Activated naive CD4-positive, alpha-beta T cell treated with Interleukin-2 at 50 U/mL for 16 hours (primary cell): ENCODE measurements at places on chromosomes 13 and 19.

- DNase-seq: peak; percentile 79
Measured at GRCh38 chr19:36973021-36973843, 57.1 kb downstream of the ZNF568 start.

DNA sequence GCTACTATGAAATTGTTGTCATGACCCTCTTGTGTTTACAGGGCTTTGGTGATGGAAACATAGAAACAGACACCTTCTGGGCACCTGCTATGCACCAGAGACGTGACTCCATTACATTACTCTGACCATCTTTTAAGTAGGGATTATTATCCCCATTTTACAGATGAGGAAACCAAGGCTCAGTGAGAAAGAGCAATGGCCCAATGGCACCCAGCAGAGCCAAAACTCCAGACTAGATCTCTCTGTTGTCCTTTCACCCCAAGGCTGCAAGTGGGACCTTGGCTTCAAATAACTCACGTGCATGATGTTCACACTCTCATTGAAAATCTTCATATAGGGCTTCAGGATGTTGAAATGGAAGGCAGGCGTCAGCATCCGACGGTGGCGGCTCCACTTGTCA, 5.9 kb downstream of the CYP4F2 start:
- no peak for DNase-seq

DNA sequence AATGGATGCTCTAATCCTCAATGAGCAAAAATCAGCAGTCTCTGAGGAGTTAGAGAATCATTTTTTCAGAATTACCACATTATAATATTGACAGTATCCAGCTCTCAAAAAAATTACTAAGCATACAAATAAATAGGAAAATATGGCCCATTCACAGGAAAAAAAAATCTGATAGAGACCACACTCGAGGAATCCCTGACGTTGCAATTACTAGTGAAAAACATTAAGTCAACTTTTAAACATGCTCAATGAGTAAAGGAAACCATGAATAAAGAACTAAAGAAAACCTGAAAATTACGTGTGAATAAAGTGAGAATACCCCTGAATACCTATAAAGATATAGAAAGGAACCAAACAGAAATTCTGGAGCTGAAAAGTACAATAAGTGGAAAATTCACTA, 38.7 kb upstream of the ZNF780A start:
- DNase-seq: no peak

DNA sequence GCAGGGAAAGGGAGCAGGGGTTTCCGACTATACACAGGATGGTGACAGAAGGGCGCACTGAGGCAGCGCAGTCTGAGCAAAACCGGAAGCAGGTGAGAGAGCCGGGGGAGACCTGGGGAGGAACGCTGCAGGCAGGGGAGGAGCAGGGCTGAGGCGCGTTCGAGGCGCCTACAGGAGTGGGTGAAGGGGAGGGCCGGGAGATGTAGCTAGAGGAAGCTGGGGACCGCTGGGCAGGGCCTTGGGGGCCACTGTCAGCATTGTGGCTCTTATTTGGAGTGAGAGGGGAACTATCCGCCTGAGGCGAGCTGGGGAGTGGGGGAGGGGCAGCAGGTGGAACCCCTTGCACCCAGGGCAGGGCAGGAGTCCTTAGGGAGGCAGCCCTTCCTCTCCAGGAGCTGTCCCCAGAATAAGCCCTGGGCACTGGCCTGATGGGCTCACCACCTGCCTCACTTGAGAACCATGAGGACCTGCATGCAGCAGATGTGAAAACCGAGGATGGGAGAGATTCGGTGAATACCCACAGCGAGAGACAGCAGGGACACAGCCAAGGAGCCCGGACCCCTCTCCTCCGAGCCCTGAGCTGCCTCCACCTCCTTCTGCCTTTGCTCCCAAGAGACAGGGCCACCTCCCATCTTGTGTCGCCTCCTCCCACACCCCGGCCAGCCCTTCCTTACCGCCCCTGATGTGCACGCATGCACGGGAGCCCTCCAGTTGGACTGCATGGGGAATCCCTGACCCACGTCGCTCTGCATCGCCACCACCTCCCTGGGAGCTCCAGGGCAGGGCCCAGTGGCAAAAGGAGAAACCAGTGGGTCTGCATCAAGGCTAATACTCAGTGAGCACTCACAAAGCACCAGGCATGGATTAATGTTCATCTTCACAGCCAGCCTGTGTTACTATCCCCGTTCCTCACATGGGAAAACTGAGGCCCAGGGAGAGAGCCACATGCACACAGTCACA, 10.3 kb downstream of the AKT2 start:
- peak; percentile 9 for DNase-seq

DNA sequence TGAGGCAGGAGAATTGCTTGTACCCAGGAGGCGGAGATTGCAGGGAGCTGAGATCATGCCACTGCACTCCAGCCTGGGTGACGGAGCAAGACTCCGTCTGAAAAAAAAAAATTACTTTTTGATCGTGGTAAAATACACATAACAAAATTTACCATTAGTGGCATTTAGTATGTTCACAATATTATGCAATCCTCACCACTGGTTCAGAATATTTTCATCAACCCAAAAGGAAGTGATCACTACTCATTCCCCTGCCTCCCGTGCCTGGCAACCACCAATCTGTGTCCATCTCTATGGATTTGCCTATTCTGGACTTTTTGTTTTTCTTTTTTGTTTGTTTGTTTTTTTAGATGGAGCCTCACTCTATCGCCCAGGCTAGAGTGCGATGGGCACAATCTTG, 1.2 kb upstream of the PALM3 start:
- DNase-seq: no peak

DNA sequence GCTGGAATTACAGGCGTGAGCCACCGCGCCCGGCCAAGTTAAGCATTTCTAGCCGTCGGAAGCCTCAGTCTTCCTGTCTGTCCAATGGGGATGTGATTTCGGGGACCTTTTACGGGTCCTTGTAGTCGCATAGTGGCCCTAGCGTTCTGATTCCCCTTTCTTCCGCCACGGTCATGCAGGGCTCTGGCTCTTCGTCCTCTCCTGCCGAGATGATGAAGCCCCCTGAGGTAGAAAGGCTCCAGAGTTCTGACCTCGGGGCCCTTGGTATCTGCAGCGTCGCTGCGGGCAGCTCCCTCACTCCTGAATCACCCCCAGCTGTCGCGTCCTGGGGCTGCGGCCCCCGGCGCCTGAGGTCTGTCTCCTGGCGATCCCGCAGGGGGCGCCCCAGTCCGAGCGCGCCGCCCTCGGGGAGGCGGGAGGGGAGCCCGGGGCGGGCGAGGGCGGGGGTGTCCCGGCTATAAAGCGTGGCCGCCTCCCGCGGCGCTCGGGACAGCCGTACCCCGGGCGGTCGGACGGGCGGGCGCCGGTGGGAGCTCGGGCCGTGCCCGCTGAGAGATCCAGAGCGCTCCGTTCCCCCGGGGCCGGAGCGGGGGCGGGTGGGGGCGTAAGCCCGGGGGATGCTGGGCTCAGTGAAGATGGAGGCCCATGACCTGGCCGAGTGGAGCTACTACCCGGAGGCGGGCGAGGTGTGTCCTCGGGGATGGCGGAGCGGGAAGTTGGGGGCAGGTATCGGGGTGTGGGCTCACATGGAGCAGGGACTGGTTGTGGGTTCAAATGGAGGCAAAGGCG, at the start of gene FOXA3:
FOXA3 (plus strand) TSS at position 487 of the 789 bp plus-strand sequence; CDS start at position 618, 131 bp downstream.
- DNase-seq: peak; percentile 65

- no peak for DNase-seq
Measured at GRCh38 chr19:2381148-2381820, 21.2 kb downstream of the TMPRSS9 start.

DNA sequence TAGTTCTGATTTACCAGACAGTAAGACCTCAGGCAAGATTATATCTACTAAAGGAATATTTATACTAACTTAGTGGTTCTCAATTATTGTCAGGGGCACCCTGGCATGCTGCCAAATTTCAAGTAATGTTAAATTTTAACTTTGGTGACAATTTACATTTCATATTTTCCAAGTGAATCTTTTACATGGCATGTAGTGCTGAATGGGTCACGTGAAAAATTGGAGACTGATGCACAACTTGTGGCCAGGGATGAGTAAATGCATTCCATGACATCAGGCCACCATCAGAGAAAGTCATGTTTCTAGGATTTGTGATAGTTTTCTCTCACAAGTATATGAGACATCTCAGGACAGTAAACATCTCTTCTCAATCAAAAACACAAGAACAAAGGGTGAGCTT, 202.6 kb upstream of the SOX21 start:
- no peak for DNase-seq

GRCh38 chr13:74464670-74465069, 330.5 kb upstream of the KLF12 start:
- no peak for DNase-seq

DNA sequence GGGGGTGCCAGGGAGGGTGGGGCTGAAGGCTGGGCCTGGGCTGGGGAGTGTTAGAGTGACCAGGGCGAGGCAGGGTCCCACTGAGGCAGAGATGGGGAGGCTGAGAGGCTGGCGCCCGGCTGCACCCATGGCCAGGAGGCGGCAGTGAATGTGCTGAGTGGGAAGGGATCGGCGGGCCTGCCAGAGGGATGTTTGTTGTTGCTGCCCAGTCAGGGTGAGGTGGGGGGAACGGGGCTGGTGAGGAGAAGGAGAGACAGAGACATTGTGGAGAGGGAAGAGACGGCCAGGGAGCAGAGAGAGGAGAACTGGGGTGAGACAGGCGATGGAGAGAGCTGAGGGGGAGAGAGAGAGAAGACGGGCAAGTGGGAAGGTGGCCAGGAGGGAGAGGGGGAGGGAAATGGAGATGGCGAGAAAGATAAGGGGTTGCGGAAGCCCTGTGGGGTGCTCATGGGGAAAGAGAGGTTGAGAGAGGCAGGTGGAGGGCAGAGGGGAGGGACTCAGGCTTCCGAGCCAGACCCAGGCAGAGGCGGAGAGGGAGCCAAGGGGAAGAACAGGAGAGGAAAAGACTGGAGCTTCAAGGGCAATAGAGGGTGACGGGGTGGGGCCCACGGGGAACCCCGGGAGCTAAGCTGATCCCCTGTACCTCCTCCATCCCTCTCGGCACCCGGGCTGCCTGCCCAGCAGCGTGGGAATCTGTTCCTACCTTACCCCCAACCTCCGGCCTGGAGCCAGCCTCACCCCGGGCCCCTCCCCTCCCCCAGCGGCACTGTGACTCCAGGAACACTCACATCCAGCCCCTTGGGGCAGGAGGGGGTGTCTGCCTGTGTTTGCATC, 690 bp upstream of the B3GNT8 start:
- peak; percentile 36 for DNase-seq

DNA sequence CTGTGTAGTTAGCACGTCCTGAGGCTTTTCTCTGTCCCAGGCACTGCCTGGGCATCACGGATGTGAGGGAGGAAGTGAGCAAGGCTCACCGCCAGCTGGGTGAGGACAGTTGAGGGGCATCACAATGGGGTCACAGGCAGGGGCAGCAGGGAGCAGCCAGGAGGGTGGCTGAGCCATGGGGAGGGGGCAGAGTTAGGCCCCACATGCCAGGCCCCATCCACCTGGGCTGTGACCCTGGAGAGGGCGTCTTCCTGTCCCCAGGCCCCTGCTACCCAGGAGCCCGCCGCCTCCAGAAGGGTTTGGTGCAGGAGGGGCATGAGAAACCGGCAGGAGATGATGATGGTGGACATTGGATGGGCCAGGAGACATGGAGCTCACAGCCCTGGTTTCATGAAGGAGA, 56.8 kb upstream of the F7 start:
- no peak for DNase-seq

GRCh38 chr13:30968846-30969245, 36.4 kb downstream of the TEX26 start:
- no peak for DNase-seq

DNA sequence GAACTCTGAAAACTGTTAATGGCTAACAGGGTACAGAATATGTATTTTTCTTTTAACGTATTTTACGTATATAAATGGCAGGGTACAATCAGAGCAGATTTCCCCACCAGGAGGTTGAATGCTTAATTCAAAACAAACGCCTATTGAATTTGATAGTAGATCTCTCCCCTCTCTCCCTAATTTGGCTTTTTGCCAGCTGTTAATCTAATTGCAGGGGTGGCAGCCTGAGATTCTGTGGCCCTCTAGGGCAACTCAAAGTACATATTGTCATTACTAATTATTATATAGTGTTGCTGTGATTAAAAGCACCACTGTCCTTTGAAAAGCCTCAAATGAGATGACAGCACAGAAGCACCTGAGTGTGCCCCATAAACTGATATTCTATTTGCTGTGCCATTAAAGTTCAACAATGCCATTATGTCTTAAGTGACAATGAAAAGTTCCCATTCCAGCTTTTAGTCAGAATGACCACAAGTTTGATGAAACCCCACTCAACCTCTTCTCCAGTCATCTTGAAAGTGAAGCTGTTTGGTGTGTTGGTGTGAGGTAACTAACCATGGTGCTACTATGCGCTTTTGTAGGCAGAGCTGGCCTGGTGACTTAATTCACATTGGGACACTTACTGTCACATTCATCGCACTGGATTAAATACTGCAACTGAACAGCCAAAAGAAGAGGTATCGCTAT, 351.4 kb downstream of the KCNRG start:
- peak; percentile 46 for DNase-seq

DNA sequence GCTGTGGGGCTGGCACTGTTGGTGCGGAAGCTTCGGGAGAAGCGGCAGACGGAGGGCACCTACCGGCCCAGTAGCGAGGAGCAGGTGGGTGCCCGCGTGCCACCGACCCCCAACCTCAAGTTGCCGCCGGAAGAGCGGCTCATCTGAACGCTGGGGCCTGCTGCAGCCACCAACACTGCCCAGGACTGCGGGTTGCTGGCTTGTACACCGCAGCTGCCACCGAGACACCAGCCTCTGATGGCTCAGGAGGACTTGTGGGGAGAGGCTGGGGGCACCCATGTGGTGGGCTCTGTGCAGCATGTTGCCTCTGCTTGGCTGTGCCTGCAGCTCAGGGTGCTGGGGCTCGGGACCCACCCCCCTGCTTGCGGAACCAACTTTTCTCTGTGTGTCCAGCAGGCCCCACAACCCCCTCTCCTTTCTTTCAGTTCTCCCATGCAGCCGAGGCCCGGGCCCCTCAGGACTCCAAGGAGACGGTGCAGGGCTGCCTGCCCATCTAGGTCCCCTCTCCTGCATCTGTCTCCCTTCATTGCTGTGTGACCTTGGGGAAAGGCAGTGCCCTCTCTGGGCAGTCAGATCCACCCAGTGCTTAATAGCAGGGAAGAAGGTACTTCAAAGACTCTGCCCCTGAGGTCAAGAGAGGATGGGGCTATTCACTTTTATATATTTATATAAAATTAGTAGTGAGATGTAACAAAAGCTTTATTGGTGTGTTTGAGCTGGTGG, 2.6 kb downstream of the CRB3 start:
- no peak for DNase-seq

DNA sequence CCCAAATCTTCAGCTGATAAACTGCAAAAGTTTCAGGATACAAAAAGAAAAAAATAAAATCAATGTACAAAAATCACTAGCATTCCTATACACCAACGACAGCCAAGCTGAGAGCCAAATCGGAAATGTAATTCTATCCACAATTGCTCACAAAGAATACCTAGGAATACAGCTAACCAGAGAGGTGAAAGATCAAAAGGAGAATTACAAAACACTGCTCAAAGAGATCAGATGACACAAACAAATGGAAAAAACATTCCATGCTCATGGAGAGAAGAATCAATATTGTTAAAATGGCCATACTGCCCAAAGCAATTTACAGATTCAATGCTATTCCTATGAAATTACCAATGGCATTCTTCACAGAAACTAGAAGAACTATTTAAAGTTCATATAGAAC, 29.5 kb downstream of the NLRP11 start:
- no peak for DNase-seq
